GM04504 (cell line): ENCODE measurements at places on chromosomes 4 and X.

- no peak for DNase-seq
Observed at GRCh38 chr4:39390603-39391002, 16.1 kb upstream of the KLB start.

GRCh38 chr4:89275587-89275986, 32.0 kb downstream of the GPRIN3 start:
- DNase-seq: no peak

DNA sequence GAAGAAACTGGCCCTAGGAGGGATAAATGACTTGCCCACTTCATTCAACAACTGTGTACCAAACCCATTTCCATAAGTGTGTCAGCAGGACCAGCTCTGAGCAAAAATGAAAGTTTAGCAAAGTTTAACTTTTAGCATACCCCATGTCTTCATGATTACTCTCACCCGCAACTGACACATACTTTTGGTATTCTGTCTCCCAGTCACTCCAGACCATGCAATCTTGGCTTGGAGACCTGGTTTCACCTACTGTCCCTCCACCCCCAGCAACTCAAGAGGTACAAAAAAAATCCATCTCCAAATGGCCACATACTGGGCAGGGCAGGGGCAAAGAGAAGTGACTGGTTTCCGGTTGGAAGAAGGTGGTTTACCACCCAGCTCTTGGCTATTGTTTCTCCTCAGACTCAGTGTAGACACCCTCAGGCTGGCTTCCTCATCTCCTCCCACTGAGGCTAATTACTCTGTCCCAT, 79.8 kb downstream of the RLIM start:
- no peak for DNase-seq

DNA sequence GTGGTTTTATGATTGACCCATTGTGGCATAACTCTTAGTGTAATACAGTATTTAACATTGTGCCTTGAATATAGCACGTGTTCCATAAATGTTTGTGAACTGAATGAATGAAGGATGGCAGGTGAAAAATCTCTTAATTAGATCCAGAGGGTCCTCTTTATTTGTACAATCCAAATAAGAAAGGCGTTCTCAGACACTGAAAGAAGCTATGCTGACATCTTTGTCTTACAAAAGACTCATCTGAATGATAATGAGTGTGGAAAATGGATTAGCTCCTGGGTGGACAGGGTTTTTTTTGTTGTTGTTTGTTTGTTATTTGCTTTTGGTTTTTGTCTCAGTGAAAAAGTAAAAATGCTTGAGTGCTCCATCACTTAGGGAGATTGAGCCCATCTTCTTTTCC, 62.7 kb downstream of the NEUROG2 start:
- no peak for DNase-seq

DNA sequence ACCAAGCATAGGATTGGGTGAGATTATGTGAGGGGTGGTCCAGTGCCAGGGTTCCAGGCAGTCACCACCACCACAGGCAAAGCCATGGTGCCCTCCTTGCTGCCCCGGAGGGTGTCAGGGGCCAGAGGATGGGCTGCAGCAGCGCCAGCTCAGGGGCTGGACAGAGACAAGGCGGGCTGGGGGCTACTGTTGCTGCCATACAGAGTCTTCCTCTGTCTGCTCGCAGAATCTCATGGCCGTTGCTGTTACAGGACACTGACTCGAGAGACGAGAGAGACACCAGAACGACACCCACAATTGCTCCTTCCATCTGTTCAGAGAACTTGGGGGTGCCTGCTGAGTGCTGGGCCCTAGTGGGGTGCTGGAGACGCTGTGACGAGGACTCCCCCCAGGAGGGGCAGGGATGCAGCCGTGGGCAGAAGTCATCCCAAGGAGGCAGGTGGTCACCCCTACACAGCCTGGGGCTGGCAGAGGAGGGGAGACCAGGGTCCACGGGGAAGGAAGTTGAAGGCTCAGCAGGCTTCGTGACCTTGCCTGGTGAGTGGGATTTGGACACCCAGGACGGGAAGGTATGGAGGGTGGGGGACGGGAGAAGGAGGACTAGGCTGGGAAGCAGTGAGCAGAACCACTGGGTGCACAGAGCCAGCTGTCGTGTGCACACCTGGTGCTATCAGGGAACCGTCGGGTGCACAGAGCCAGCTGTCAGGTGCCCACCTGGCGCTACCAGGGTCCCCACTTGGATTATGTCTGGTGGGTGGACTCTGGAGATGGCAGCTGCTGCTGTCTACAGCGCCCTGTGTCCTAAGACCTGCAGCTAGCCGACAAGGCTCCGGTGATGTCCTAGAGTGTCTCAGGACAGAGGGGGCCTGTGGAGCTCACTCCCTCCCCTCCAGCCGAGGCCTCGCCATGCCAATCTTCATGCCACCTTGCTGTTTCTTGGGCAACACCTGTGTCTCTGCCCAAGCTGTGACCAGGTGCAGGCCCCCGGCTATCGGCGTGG, 43.9 kb upstream of the HMX1 start:
- DNase-seq: no peak

DNA sequence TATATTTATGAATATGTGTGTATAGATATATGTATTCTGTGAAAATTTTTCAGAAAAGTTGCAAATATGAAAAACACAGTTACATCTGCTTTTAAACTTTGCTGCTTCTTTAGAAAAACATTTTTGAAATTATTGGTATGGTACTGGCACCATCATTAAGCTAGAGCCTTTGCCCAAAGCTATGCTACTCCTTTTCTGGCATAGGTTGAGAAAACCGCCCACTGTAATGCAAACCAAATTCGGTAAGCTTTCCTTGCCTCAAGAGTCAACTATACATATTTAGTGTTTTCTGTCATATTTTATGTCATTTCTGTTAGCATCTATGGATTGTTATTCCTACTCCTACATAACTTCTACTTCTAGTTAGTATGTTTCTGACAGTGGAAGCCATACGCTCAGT, 50.7 kb downstream of the ANTXR2 start:
- DNase-seq: no peak

GRCh38 chr4:96052827-96053226, 212.9 kb downstream of the PDHA2 start:
- DNase-seq: no peak

DNA sequence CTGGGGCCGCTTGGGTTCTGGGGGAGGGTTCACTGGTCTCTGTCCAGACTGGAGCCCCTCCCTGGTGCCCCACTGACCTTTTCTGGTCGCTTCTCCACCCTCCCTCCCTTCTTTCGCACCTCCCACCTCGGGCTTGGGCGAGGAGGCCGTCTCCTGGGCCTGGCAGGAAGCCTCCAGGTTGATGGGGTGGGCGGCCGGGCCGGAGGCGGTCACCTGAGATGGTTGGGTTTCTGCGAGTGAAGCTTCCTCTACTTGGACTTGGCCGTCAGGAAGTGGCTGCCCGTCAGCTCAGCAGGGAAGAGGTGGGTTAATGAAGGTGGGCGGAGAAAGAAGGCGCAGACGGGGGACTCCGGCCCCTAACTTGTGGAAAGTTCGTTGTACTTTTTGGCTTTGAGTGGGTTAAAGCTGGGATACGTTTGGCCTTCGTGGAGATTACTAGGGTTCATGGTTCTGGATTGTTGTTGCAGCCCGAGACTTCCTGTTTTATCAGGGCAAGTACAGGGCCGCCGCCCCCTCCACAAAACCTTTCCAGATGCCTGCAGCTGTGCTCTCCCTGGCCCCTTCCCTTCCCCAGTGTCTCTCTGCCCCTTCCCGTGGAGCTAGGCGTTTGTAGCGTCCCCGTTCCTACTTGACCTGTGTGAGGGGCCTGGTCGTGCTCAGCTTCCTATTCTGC, 1.2 kb downstream of the AKAP17A start:
- DNase-seq: no peak

- DNase-seq: no peak
Observed at GRCh38 chr4:27702730-27703431, 842.2 kb downstream of the STIM2 start.

DNA sequence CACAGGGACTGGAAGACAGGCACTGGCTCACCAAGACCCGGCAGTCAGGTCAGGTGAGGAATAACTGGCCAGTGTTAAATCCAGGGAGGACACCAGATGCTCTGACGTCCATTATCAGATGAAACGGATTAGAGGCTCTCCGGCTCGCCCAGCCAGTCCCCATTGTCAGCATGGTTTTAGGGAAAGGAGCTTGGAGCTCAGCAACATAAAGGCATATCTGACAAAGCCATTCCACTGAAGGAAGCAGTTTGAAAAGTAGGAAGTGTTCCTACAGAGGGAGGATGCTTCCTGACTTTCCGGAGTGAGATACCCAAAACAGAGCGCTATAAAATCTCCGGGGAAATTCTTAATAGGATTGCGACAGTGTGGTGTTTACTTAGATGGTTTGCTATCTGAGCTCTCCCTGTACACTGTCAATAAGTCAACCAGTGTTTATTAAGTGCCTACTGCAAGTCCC, 14.8 kb downstream of the NDNF start:
- DNase-seq: no peak

- no peak for DNase-seq
Observed at GRCh38 chr4:48653217-48654014, 126.7 kb downstream of the FRYL start.

- no peak for DNase-seq
Observed at GRCh38 chr4:70754470-70754869, 32.7 kb downstream of the RUFY3 start.

- no peak for DNase-seq
Observed at GRCh38 chrX:8683687-8684086, 48.2 kb downstream of the ANOS1 start.

DNA sequence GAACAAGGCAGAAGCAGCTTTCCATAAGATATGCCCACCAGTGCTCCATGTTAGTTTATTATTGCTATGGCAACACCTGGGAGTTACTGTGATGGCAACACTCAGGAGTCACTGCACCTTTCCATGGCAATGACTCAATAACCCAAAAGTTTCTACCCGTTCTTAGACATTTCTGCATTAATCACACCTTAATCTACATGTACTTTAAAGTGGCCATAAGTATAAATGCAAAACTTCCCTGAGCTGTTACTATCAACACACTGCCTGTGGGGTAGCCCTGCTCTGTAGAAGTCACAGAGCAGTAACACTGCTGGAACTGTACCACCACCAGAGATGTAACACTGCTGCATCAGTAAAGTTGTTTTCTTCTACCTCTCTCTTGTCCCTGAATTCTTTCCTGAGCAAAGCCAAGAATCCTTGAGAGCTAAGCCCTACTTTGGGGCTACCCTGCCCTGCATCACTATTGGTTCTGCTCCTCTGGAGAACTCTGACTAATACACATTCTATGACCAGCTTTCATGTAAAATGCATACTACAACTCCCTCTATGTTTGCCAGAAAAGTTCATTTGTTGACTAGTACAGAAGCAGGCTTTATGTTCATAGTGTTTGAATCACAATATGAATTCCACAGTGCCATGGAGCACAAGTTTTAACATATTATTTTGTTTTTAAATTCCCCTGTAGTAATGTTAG, 43.5 kb upstream of the GPR174 start:
- DNase-seq: no peak

DNA sequence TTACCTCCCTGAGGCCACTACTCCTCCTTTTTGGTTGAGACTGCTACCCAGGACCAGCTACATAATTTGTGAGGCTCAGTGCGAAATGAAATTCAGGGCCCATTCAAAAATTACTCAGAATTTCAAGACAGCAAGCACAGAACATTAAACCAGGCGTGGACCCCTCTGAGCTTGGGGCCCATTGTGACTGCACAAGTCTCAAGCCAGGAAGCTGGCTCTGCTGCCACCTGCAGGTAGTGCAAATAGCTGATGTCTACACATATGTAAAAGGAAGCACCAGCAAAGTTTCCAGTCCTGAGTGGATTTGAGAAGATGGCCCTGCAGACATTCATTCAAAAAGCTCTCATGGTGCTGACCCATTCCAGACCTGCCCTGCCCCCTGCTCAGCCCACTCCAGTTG, 213.4 kb upstream of the LNX1 start:
- no peak for DNase-seq

GRCh38 chr4:61507091-61507490, 307.0 kb downstream of the ADGRL3 start:
- DNase-seq: no peak

DNA sequence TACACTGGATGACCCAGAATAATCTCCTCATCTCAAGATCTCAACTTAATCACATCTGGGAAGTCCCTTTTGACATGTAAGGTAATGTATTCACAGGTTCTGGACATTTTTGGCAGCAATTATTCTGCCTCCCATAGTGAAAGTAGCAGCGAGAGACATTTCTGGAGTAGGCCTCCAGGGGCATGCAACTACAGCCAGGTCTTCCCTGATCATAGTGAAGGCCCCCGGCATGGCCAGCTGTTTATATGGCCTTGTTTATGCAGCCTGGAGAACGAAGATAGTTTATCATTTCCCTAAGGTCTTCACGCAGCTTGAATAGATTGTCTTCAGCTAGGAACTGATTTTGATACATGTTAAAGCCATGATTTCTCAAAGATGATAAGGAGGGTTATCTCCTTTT, 139.9 kb downstream of the RNF150 start:
- DNase-seq: no peak

- DNase-seq: no peak
Observed at GRCh38 chrX:56089376-56089775, 142.8 kb upstream of the KLF8 start.

GRCh38 chrX:118579417-118579816, 83.8 kb downstream of the DOCK11 start:
- no peak for DNase-seq

GRCh38 chrX:152945021-152945979, 47.4 kb downstream of the ZNF185 start:
- no peak for DNase-seq

GRCh38 chr4:171288816-171289432, 524.3 kb upstream of the GALNTL6 start:
- no peak for DNase-seq

DNA sequence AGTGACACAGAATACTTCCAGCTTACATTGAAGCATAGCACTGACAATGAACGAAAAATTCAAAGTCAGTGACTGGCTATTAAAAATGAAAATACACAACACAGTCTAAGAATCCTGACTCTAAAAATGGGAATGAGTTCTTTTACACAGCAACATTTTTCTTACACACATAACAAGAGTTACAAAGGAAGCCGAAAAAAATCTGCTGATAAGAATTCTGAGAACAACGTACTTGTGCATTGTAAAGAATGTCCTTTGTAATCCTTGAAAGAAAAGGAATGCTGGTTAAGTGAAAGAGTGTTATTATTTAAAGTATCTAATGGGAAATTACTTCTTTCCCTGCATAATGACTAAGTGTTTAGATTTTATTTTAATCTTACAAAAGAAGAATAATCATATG, 199.4 kb downstream of the PRDM5 start:
- DNase-seq: no peak

DNA sequence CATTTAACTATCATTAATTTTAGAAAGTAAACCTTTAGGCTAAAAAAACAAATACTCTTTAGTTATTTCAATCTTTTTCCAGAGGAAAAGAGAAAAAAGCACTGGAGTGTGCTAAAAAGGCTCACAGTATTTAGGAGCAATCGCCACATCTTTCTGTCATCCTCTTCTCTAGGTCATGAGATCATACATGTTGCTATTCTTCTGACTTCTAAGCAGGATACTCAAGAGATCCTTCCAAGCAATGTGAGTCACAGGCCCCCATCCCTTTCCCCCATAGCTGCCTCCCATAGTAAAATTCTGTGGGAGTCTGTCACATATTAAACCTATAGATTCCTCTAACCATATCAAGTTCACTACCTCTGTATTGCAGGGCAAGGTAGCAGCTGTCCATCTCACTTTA, 7.7 kb downstream of the EDNRA start:
- DNase-seq: no peak
